ENCODE measurements at places on chromosomes 16 and 17. TPM values are rescaled to one million over a fixed set of nuclear protein-coding genes. Genes with fewer than 3 reads are reported as not detected.

DNA sequence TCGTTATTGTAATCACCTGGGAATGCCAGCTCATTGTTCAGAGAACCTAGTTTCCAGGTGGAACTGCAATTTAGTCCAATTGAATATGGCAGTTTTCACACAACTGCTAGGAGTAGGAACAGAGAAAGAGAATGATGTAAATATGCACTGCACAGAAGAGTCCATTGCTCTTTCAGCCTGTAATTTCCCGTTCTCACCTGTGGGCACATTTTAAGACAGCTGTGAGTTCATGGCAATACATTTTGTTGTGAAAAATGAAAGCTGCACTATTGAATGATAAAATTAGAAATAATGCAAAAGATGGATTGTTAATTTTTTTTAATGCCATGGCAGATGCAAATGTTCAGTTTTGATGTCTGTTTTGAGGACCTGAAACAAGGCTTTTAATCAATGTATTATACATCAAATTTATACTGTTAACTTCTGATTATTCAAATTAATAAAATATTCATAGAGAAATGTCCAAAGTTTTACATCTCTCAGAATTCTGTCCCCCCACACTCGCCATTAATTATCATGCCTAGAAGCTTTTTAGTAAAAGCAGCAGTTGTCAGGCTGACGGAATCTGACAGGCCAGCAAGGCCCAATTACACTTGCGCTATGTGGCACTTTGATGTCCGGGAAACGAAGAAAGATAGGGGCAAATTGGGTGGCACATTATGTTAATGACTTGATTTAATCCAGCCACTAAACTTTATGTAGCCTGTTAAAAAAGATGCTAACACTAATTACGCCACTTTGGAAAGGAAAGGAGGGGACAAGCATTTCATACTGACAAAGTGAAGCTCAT, 72.2 kb downstream of the RPGRIP1L start:
- no peak for DNase-seq

- DNase-seq, result no peak
Measured at GRCh38 chr17:28865946-28866752, 11.3 kb downstream of the ERAL1 start.

DNA sequence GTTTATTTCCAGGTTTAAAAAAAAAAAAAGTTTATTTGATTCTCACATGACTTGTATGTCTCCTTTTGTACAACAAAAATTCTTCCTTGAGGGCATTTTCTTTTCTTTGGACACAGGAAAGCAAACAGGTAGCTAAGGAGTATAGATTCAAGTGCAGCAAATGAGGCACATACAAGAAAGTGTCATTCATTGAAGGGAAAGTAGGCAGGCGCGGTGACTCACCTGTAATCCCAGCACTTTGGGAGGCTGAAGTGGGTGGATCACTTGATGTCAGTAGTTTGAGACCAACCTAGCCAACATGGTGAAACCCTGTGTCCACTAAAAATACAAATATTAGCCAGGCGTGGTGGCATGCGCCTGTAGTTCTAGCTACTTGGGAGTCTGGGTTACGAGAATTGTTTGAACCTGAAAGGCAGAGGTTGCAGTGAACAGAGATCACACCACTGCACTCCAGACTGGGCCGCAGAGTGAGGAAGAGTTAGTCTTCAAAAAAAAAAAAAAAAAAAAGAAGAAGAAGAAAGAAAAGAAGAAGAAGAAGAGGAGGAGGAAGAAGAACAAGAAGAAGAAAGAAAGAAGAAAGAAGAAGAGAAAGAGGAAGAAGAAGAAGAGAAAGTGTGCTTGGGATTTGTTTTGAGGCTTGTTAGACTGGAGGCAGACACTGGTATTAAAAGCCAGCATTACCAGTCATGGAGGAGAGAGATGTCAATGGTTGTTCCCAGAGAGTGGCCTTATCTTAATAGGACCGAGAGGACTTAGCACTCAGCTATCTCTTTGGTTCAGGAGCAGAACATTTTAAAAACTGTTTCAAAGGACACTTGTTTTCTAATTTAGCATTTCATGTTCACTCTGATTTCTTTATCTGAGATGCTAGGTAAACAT, 19.7 kb downstream of the GINS3 start:
- DNase-seq, result no peak

GRCh38 chr17:36978810-36979564, 30.2 kb downstream of the AATF start:
- DNase-seq, result no peak

- no peak for DNase-seq
Measured at GRCh38 chr16:10206215-10206614, 24.0 kb upstream of the GRIN2A start.

DNA sequence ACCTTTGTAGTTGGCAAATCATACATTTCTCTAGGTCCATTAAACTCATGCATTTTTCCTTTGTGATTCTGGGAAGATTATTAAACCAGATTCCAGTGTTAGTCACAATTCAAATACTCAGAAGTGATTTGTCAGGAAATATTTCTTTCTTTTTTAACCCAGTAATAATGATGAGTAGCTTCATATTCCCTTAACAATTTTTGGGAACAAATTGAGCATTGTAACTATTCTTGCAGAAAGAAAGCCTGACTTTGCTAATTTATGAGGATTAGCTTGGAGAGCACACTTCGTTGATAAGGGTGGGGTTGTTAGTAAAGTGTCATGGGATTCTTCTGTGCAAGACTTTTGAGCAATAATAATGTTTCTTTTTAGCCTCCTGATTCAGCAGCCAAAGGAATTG, 18.7 kb upstream of the KRT24 start:
- no peak for DNase-seq

- no peak for DNase-seq
Measured at GRCh38 chr17:56867948-56868376, 34.0 kb downstream of the DGKE start.

DNA sequence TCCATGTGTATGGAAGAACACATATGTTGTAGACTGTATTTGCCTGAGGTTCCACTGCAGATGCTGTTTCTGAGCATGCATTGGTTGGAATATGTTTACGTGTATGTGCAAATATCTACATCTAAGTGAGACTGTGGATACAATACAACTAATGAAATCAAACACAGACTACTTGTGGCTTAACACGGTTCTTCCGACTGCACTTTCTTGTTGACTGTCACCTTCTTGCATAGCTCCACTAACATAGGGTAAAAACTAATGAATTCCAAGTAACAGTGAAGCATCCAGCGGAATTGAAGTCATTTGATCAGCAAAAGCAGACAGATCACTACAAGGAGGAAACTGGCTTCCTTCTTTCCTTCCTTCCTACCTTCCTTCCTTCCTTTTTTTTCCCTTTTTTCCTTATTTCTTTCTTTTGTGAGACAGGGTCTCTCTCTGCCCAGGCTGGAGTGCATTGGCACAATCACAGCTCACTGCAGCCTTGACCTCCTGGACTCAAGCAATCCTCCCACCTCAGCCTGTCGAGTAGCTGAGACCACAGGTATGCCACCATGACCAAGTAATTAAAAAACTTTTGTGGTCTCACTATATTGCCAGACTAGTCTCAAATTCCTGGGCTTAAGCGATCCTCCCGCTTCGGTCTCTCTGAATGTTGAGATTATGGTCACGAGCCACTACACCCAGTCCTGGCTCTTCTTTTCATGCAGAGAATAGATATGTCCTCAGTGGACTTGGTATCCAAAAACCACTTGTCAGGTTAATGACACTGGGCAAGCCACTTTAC, 22.0 kb upstream of the CCL1 start:
- no peak for DNase-seq

- DNase-seq, result no peak
Measured at GRCh38 chr16:46555951-46556350, 65.2 kb downstream of the SHCBP1 start.

GRCh38 chr17:34499576-34499975, 79.8 kb upstream of the TMEM132E start:
- DNase-seq, result no peak

DNA sequence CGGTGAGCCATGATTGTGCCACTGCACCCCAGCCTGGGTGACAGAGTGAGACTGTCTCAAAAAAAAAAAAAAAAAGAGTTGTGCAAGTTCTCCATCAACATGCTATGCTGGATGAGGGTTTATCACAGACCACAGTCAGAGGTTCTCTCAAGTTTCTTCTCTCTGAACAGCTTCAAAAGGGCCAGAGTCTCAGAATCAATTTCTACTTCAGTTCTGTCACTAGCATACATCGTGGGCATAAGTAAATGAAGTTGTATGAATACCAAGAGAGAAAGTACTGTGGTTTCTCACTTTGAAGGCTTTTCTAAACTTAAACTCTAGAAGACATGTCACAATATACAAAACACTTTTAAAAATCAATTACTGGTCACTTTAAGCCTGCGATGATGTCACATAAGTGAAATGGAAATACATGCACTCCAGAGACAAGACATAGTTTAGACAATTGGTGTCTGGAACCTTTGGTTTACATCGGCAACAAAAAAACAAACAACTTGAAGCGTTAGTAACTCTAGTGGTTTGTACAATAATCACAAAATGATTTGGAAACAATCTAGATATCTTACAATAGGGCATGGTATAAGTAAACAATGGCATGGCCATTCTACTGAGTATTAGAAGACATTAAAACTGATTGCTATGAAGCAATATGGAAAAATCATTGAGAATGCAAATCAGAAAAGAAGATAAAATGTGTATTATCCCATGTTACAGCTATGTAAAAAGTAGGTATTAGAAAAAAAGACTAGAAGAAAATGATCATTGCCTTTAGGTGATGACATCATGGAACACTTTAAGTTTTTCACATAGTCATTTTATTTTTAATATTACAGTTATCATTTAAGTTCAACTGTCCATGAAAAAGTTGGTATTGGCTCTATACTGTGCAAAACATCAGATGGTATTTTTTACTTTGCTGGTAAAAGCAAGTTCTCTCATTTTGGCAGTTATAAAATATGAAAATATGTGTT, 232.3 kb downstream of the ZFHX3 start:
- no peak for DNase-seq

DNA sequence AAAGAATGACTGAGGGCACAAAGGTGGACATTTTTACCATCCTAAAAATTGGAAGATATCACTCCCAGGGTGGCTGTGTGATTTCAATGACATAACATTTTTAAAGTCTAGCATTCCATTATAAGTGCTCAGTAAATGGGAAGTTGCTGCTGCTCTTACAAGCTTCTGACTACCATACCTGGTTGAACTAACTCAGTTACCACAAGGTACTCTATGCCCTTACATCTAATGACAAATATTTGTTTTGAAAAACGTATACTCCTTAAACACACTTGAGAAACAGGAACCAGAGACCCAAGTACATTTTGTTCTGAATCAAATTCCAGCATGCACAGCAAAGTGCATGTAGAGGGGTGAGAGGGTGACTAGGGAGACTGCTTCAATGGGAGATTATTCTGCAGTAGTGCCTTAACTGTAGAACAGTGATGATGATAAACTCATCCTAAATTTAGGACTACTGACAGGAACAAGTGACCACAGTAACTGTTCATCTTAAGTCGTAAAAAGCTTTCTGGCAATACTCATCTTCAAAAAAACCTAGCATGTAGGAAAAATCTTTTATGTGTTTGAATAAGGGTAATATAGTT, 83.5 kb downstream of the KANSL1 start:
- DNase-seq, result no peak

- no peak for DNase-seq
Measured at GRCh38 chr17:48972749-48973097, 4.3 kb upstream of the GIP start.

DNA sequence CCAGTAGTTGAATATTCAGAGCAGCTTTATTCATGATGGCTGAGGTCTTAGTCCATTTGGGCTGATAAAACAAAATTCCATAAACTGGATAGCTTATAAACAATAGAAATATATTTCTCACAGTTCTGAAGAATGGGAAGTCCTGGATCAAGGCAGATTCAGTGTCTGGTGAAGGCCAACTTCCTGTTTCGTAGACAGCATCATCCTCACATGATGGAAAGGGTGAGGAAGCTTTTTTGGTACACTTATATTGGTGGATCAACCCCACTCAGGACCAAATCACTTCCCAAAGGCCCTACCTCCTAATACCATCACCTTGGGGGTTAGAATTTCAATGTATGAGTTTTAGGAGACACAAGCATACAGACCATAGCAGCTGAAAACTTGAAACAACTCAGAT, 224.2 kb downstream of the CYB561 start:
- no peak for DNase-seq

DNA sequence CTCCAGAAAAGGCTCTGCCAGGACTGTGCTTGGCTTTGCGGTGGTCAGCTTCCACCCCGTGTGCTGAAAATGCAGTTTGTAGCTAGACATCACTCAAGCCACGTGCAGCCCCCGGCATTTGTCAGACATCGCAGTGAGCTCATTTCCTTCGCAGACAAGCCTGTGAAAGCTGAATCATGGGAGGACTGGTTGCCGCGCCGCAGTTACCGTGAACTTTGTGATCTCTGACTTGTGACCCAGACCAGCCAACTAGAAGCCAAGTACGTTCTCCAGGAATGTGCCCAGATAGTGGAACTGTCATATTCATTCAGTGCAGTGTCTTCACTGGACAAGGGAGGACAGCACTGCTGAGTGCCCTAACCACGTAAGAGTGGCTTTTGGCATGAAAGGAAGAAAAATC, 58.1 kb downstream of the NDE1 start:
- DNase-seq, result no peak

GRCh38 chr17:47894498-47895346, 1.3 kb upstream of the SP2 start:
- no peak for DNase-seq

- DNase-seq, result no peak
Measured at GRCh38 chr17:31598399-31598782, 206.9 kb downstream of the RAB11FIP4 start.

GRCh38 chr16:64017796-64018195, 1104.1 kb downstream of the CDH11 start:
- no peak for DNase-seq

GRCh38 chr17:67718325-67718941, 697 bp downstream of the NOL11 start:
- DNase-seq, result no peak

- DNase-seq, result no peak
Measured at GRCh38 chr17:40338058-40338457, 26.5 kb downstream of the GJD3 start.

Gene CLEC3A
- 0.74 TPM for total RNA-seq

Gene DOC2A
- 45.3 TPM for total RNA-seq

Gene ADAD2
- total RNA-seq, result 98.4 TPM

Gene KRTAP9-4
- not detected for total RNA-seq

Gene PRSS36
- total RNA-seq, result 7.1 TPM

Gene FN3KRP
- 29.3 TPM for total RNA-seq

All from testis (tissue), 5 donors.